ENCODE measurements at places on chromosomes 2 and 18.

- no peak for DNase-seq
Measured at GRCh38 chr2:96898641-96899412, 28.9 kb upstream of the SEMA4C start.

DNA sequence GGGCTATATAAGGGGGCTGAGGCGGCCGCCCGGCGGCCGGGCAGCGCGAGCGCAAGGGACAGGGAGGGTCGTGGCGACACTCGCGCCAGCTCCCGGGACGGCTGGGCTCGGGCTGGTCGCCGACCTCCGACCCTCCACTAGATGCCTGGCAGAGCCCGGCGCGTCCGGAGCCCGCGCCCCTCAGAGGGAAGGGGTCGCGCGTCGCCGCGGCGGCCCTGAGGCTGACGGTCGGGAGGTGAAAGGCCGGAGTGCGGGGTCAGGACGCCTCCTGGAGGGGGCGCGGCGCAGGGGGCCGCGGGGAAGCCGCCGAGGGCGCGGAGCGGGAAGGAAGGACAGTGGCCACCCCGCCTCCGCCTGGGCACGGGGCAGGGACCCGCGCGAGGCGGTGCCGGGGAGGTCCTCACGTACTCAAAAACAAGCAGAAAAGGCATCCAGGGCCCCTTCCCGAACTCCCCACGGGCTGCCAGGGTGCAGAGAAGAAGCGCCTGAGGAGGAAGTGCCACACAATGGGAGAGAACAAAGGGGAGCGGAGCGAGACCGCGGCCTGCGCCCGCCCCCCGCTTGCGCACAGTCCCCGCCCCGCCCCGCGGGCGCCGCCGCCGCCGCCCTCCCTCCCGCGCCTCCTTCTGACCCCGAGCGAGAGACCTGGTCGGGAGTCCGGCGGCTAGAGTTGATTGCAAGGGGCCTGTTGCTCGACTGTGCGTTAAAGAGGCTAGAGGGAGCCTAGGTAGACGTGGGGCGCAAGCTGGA is 776 bp upstream of the KLF7 start:
- peak; percentile 93 for DNase-seq

DNA sequence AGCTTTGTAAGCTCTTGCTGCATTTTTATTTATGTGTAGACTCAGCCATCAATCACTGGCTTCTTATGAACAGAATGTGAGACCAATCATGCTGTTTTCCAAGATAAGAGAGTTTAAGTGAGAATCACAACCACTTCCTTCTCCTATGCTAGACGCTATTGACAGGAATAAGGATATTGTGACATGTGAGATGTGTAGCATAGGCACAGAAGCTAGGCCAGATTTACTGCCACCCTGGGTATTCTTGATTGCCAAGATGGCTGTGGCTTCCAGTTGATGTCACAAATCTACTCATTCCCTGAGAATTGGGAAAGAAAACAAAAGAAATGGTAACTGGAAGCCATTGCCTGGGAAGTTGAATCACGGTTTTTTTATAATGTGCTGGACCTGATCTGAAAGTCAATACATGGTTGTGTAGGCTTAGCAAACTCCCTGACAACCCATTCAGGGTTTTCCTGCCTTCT is 49.9 kb downstream of the RAB27B start:
- no peak for DNase-seq

GRCh38 chr2:30105556-30105955 is 41.3 kb upstream of the YPEL5 start:
- no peak for DNase-seq

DNA sequence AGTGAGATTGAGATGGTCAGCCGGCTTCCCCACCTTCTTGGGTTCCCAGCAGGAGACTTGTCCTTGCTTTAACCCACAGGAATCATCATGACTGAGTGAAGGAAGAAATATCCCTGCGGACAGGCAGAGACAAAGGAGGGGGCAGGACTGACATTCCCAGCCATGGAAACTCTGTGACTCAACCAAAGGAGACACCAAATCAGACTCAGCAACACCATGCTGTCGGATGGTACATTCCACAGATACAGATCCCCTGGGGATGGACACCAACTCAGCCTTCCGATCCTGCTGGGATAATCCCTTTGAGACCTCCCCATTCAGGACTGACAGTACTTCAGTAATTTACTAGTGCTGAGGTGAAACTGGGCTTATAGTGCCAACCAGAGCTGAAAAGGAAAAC is 518.3 kb downstream of the XIRP2 start:
- peak; percentile 87 for DNase-seq

DNA sequence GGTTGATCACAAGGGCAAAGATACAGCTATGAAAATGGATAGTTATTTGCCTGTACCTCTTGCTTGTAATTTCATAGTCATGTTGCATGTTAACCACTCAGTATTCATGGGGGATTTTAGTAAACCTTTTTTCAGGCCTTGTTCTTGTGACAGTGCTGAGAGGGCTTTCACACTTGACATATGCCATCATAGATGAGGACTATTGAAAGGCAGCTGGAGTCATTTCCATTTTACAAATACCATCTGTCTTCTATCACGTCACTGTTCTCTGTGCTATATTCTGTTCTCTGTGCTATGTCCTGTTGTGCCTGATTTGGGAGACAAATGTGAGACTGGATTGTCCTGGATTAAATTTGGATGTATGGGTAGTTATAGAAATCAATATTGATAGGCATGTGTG is 131.7 kb downstream of the LYPD6B start:
- no peak for DNase-seq

- DNase-seq = no peak
Measured at GRCh38 chr2:217186668-217187159, 326.9 kb upstream of the TNP1 start.

DNA sequence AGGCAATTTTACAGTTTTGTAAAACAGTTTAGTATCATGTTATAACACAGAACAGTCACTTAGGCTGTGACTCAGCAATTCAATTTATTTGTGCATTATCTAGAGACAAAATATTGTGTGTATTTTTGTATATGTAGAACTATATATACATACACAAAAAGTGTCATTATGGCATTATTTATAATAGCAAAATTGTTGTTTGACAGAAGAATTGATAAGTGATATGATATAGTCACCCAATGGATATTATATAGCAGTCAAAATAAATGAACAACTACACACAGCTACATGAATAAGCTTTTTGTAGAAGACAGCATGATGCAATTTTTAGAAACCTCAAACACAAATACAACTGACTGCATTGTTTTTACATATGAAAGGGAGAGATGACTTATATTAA is 334.0 kb downstream of the TRIB2 start:
- DNase-seq = peak; percentile 60

- no peak for DNase-seq
Measured at GRCh38 chr2:231323316-231323715, 72.2 kb upstream of the B3GNT7 start.

- no peak for DNase-seq
Measured at GRCh38 chr2:110910423-110910822, 178.1 kb downstream of the ACOXL start.

- no peak for DNase-seq
Measured at GRCh38 chr2:121809607-121810006, 54.2 kb downstream of the TSN start.

GRCh38 chr2:86566821-86567190 is 3.6 kb upstream of the CHMP3 start:
- no peak for DNase-seq

GRCh38 chr2:218332288-218332687 is 24.4 kb upstream of the CATIP start:
- DNase-seq = no peak

DNA sequence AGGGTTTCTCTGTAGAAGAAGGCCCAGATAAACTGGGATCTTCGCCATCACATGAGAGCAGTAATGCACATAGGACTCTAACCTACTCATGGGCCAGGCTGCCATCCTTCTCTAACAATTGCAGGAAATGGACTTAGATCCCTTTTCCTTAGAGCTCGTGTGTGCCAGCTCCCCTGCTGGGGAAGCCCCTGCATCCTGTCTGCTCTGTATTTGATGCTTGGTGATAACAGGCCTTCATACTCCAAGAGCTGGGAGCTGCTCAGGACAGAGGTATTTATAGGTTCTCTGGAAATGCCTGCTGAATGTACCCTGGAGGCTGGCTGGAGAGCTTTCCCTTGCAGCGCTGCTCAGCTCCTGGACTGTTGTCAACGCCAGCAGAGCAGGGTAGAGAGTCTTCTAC is 249.6 kb downstream of the MTX2 start:
- peak; percentile 43 for DNase-seq

DNA sequence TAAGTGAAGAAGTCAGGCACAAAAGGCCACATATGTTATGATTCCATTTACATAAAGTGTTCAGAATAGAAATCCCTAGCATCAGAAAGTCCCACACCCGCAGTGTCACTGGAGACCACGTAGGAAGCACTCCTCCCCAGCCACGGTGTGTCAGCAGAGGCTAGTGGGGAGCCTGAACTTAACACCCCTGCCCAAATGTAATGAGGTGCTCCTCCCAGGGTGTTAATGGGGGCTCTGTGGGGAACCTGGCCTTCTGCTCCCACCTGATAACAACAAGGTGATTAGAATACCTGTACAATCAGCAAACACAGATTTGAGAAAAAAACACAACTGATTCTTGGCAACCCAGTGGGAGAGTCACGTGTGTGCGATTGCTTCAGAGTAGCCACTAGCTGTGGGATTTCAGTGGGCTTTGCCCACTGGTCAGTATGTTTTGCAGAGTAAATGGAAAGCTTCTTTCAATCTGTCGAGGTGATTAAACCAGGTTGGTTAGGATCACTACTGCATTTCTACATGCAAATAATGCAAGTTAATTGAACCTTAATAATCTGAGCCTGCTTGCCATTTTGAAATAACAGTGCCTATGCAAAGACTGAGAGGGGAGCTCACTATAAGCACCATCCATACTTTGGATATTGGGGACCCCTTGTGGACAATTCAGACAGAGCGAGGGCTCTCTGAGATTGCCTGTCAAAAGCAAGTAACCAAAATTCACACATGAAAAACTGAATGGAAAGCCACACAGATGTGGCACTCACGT is 20.6 kb upstream of the ATRAID start:
- DNase-seq = peak; percentile 78

- no peak for DNase-seq
Measured at GRCh38 chr2:30688956-30689401, 118.3 kb downstream of the CAPN13 start.

DNA sequence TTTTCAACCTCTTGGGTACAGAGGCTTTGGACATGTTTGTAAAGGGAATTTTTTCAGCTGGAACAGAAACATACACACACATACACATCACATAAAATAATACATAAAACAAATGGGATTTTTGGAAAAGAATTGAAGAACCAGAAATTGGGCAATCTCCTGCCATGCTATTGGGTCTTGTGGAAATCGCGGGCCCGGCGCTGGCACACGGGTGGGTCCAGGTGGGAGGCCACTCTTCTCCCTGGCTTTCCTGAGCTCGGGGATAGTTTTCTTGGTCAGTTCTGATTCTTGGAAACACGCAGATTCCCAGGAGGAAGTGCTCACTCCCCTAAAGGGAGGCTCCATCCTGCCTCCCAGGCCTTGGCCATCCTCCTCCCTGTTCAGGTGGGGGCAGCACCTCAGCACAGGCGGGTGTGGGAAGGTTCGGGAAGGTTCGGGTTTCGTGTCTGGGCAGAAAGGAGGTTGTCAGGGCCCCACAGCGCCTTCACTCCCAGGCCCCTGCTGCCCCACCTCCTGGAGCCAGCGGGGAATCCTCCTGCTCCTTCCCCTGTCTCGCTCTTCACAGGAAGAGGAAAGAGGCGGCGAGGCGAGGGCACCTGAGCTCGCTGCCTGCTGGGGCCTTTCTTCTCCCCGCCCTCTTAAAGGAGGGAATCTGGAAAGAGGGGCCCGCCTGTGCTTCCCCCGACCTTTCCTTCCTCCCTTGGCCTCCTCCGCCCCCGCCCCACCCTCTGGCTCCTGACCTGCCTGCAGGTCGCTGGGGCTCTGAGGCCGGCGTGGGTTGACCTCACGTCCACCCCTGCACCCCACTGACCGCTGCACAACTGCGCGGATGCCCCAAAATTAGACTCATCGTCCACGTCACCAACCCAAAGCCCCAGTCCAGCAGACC is 97.8 kb upstream of the PXDN start:
- no peak for DNase-seq

DNA sequence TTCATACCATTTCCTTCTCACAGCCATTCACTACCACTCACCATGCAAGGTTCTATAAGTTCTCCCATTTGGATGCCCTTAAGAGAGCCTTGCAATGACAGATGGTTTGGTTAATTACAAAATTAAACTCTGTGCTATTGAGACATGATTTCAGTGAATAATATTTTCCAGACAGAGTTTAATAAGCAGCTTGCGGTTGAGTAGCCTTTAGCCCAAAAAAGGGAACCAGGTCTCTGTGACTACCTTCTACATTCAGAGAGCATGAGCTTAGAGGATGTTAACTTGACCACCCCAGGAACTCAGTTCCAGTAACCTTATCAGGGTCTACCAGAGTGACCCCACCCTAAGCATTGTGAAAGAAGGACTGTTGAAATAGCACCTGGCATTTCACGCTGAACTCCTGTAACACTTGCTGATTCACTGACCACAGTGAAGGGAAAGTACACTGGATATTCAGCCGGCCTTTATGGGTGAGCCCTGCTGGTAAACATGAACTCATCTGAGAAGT is 1173.1 kb upstream of the ZEB2 start:
- no peak for DNase-seq

DNA sequence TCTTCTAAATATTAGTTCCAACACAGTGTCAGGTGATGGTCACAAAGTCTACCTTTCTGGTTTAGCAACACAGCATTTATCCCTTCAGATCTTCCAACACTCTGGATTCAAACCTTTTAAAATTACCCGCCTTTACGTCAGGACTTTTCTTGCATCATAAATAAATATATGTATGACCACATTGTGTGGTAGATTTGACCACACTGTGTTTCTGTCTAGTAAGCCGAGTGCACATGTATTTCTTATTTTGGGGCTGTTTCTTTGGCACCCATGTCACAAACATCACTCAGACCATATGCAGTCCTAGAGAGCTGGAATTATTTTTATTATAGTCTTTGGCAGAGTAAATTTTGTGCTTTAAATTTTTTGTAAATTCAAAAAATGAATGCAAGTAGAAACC is 172.1 kb downstream of the ANKRD44 start:
- DNase-seq = no peak

GRCh38 chr2:16062471-16063250 is 122.3 kb downstream of the MYCN start:
- DNase-seq = no peak

DNA sequence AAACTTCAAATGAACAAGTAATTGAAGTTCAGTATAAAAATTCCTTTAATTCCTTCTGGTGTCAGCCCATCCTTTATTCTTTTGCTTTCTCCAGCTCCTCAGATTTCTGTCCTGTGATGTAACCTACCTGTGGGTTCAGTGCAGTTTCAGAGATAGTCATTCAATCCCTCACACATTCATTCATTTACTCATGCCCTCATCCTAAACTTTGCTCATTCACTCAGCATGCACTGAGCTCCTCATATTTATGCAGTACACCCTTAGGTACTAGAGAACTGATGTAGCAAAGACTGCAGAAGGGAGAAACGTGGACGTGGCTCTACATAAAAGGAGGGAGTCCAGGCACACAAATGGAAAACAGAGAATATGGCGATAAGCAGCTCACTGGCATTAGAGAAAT is 45.3 kb upstream of the STAT1 start:
- no peak for DNase-seq

GRCh38 chr2:220394433-220394832 is 767.0 kb downstream of the SLC4A3 start:
- DNase-seq = peak; percentile 23

All from fibroblast of skin of scalp (primary cell).